OCI-M1 (cell line): ENCODE measurements at places on chromosomes 1 and 21.

- no peak for DNase-seq
Measured at GRCh38 chr1:111236806-111237205, 9.3 kb downstream of the CHI3L2 start.

- DNase-seq = no peak
Measured at GRCh38 chr1:194230351-194231144, 1044.1 kb upstream of the B3GALT2 start.

GRCh38 chr1:75127916-75128717 lies 6.1 kb upstream of the LHX8 start:
- DNase-seq = no peak

DNA sequence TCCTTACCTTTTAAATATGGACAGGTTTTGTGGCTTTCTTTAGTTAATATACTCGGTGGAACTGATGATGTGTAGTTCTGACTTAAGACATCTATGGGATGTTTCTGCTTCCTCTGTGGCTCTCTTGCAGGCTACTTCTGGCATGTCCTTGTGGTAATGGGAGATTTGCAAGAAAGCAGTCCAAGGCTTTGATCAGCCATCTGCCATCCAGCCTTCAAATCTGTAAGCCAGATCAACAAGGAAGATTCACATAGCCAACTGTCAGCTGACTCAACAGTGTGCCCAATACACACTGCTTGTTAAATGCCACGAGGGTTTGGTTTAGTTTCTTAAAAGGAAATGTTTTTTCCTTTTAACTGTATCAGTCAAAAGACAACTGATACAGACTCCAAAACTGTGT lies 722.2 kb upstream of the CHRM3 start:
- no peak for DNase-seq

- DNase-seq = peak; percentile 78
Measured at GRCh38 chr21:46515109-46515508, 56.4 kb downstream of the DIP2A start.

- no peak for DNase-seq
Measured at GRCh38 chr1:108600504-108600903, 40.6 kb downstream of the EEIG2 start.

DNA sequence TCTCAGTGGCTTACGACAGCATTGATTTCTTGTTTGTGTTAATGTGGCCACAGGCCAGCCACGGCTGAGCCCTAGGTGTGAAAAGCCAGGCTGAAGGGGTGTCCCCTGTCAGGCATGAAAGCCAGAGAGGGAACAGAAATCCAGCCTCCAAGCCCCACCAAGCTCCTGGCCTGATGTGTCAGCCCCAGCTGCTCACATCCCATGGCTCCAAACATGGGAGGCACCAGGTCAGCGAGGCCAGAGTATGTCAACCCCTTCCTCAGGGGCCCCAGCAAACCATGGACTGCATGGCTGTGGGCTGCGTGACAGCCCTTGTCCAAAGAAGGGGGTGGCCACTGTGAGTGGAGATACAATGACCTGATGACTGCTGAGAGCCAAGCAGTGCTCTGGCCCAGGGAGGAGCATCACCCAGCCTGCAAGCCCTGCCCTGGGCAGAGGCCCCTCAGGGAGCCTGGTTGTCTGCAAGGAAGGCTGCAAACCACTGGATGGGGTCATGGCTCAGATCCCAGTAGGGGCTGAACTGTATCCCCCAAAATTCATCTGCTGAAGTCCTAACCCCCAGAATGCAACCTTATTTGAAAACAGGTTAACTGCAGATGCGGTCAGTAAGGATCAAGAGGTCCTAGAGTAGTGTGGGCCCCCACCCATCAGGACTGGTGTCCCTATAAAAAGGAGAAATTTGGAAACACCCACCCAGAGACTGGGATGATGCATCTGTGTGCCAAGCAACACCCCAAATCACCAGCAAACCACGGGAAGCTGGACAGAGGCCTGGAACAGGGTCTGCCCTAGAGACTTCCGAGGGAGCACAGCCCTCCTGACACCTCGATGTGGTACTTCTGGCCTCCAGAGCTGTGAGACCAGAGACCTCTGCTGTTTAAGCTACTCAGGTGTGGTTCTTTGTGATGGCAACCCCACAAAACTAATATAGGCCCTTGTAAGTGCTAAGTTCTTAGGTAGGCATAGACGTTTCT lies 3.3 kb upstream of the MX2 start:
- no peak for DNase-seq

- DNase-seq = no peak
Measured at GRCh38 chr1:162901243-162901642, 40.3 kb upstream of the CCDC190 start.

DNA sequence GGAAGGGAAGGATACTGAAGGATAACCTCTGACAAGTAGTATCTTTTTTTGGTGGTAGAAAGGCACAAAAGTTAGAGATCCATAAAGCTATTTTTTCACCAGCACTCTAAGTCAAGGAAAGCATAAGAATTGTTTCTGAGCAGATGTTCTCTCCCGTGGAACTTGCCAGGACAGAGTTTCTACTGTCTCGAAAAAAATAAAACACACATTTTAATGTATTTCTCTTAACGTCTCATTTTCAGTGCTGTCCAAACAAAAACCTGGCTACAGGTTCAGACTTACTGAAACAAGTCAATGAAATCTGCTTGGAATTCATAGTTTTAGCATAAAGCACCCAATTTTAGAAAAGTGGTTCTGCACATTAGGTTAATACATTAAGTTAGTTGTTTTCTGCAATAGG lies 338.3 kb downstream of the LTN1 start:
- DNase-seq = no peak

- no peak for DNase-seq
Measured at GRCh38 chr1:34640654-34641401, 114.0 kb upstream of the GJB5 start.

DNA sequence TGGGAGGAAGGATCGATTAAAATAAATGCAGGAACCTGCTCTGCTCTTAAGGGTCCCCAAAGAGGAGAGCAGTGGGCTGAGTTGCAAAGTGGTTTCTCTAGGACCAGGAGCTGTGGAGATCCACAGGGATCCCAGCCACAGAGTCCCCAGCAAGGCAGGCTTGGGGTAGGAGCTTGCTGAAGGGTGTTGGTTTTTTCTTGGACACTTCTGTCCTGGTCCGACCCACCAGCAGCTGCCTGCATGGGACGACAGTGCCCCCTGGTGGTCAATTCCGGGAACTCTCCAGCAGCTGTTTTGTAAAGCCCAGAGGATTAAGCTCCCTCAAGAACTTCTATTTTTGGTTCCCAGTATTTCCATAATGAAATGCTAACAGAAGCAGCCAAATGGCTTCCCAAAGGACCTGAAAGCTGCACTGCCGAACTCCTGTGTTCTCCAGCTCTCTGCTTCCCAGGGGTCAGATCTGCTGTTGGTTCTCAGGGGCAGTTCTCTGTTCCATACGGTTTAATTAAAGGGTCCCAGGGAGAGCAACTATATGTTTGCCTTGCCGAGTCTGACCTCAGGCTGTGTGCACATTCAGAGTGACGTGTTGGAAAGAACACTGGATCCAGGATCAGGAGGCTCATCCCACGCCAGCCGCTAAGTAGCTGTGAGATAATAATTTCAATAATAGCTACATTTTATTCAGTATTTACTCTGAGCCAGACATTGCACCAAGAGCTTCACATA lies 23.2 kb downstream of the NENF start:
- DNase-seq = peak; percentile 93

GRCh38 chr1:11714831-11715575 lies 20.9 kb upstream of the AGTRAP start:
- DNase-seq = no peak

GRCh38 chr21:44748621-44749020 lies 37.2 kb upstream of the TSPEAR start:
- no peak for DNase-seq

- DNase-seq = no peak
Measured at GRCh38 chr1:36390411-36390810, 4.7 kb upstream of the STK40 start.

DNA sequence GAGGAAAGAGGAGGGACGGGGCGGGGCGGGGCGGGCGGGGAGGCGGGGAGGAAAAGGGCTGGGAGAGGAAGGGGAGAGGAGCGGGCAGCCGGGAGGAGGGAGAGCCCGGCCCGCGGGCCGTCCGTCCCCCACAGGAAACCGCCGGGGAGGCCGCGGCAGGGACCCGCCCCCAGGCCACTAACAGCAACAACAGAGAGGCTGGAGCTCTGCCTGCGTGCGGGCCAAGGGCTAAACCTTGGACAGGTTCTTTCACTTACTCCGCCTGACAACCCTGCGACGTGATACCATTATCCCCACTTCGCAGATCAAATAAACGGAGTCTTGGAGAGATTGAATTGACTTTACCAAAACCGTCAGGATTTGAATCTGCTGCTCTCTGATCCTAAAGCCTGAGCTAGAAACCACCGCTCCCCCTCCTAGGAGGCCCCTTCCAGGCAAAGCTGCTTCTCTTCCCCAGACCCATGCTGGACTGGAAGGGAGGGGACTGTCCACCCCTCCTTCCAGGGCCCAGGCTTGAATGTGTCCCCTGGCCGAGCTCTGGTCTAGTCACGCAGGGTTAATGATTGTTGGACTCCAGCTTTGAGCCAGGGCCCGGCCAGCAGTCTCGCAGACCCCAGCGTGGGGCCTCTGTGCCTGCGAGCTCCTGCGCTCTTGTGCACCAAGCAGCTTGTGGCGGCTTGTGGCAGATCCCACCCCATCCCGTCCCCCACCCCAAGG lies at the start of gene EVA1B:
EVA1B (minus strand) TSS at position 10 of the 717 bp plus-strand sequence. CDS start 608 bp downstream, outside the sequence.
- DNase-seq = peak; percentile 56

GRCh38 chr1:218461351-218461750 lies 116.2 kb downstream of the TGFB2 start:
- DNase-seq = no peak

DNA sequence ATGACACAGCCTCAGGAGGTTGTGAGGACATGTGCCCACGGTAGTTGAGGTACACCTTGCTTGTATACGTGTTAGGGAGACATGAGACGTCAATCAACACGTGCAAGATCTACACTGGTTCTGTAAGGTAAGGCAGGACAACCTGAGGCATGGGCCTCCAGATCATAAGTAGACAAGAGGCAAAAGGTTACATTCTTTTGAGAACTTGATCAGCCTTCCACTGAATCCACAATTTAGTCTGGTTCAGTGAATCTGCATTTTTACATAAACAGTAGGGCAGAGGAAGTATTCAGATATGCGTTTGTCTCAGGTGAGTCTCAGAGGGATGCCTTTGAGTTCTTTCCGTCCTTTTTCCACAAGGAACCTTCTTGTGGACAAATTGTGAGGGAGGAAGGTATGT lies 348.9 kb downstream of the ASTN1 start:
- DNase-seq = no peak

DNA sequence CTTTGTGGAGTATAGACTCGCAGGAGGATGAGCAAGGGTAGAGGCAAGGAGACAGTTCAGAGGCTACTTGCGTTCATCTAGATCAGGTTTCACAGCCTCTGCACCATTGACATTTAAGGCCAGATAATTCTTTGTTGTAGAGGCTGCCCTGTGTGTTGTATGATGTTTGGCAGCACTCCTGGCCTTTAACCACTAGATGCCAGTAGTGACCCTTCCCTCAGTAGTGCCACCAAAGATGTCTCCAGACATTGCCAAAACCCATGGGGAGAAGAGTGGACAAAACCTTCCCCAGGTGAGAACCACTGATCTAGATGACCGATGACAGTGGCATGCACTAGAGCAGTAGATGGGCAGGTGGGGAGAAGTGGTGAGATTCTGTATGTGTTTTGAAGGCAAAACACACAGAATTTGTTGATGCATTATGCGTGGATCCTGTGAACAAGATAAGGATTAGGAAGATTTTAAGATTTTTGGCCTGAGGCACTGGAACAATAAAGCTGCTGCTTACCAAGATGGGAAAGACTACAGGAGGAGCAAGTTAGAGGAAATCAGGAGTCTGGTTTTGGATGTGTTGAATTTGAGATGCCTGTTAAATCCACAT lies 9.9 kb upstream of the COG2 start:
- DNase-seq = peak; percentile 72

GRCh38 chr1:23451441-23451840 lies 26.9 kb upstream of the TCEA3 start:
- no peak for DNase-seq

DNA sequence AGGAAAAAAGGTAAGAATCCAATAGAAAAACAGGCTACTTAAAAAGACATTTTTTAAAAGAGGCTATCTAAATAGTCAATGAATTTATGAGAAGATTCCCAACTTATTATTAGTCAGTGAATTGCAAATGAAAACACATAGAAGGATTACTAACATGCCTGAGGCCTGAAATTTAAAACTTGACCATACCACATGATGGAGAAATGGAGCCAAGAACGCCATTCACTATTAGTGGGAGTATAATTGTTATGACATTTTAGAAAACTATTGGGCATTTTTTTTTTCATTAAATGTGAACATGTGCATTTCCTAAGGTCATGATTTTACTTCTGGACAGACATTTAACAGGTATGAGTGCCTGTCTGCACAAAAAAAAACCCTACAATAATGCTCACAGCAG lies 24.8 kb upstream of the OR2B11 start:
- DNase-seq = no peak

DNA sequence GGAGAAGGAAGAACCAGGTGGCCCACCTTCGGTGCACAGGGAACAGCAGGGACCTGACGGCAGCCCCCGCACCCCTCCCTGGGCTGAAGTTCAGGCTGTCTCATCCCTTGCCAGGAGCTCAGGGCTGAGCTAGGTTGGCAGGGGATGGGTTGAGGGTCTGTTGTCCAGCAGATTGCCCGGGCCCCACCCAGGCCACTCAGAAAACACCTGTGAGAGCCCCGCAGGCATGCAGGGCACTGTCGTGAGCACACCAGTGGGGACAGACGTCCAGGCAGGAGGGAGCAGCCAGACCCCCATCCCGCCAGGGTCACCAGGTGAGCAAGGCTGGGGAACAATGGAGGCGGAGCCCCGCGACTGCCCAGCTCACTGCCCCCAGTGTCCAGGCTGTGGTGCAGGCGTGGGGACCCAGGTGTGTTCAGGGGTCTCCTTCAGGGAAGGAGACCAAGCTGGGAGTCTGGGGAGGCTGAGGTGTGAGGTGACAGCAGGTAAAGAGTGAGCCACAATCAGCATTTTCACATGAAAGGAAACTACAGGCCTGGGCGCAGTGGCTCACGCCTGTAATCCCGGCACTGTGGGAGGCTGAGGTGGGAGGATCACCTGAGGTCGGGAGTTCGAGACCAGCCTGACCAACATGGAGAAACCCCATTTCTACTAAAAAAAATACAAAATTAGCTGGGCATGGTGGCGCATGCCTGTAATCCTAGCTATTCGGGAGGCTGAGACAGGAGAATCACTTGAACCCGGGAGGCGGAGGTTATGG lies 9.4 kb upstream of the SAMD11 start:
- no peak for DNase-seq

DNA sequence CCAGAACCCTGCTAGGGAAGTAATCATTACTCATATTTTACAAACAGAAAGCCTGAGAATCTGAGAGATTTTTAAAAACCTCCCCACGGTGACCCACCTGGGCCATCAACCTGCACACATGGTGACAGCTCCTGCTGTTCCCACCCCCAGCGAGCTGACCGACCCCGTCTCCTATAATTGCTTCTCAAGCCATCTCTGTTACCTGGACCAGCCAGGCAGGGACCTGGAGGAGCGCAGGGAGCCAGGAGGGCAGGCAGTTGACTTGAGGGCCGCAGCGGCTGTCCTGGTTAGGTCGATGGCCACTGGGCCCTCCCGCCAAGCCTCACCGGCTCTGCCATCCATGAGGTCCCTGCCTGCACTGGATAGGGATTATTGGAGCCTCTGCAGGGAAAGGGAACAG lies 7.7 kb downstream of the TFF2 start:
- DNase-seq = no peak

- no peak for DNase-seq
Measured at GRCh38 chr21:44850208-44850800, 23.2 kb downstream of the PTTG1IP start.

- no peak for DNase-seq
Measured at GRCh38 chr1:208581667-208582066, 337.5 kb upstream of the PLXNA2 start.

GRCh38 chr1:115283681-115284146 lies 54.3 kb downstream of the NGF start:
- no peak for DNase-seq

GRCh38 chr1:66527686-66528085 lies 6.3 kb upstream of the SGIP1 start:
- no peak for DNase-seq
